Heart left ventricle (tissue), 16 donors: ENCODE measurements at places on chromosomes 1 and 21. TPM values are rescaled to one million over a fixed set of nuclear protein-coding genes. Genes with fewer than 3 reads are reported as not detected.

DNA sequence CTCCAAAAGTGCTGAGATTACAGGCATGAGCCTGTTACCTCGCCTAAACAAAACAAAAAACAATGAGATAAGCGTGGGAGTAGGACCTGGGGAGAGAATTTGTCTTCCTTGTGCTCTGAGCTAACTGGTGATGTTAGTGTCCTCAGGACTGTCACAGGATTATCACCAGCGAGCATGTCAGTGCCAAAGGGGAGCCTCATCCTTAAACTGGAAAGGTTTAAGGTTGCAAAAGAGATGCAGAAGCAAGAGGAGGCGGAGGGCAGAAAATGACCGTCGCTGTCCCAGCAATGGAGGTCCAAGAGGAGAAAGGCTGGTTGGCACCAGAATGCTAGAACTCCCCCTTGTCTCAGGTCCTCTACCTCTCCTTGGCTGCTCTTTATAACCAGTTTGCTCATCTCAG, 3.9 kb downstream of the SYPL2 start:
- H3K36me3 ChIP-seq: no peaks in the 10 kb centered on the region
- H3K27me3 ChIP-seq: no peaks in the 10 kb centered on the region
- H3K4me3 ChIP-seq: no peak overlapping the region
- peaks cover 18% of the 10 kb centered on the region for H3K4me1 ChIP-seq

DNA sequence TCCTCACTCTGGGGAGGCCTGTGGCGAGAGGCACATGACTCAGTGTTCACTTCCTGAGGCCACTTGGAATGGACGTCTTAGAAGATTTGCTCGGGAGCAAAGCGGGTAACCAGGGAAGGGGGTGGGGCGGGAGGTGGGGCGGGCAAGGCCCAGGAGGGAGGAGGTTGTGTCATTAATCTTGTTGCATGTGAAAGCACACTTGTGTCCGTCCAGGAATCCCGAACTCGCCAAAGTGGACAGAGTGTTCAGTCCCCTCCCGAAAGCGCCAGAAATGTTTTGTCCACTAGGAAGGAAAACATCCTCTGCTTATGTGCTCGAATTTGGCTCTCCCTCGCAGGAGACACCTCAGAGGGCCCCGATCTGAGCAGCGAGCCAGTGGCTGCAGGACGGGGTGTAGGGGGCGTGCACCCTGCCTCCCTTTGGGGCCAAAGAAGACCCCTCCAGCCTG, 84.2 kb downstream of the SPSB1 start:
- H3K36me3 ChIP-seq: no peaks in the 10 kb centered on the region
- H3K27ac ChIP-seq: peak overlapping the region; percentile 57
- DNase-seq: peak; percentile 77

DNA sequence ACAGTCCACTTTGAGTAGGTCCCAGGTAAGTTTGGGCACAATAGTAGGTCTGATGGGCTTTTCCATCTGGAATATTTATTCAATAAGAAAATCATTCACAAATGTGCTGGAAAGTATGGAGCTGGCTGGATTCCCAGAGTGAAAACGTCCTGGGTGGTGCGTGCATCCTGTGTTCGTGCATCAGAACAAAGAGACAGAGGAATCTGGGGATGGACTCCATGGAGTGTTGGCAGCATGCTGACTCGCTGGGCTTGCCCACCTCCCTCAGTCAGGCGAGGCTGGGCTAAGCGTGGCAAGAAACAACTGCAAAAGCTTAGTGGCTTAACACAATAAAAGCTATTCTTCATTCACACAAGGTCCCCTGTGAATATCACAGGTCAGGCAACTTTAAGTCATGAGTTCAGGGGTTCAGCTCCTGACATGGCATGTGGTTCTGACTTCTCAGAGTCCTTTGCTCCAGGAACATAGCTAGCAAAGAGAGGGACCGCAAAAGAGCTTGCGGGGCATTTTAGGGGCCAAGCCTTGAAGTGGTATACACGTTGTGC, 151.6 kb upstream of the ZNF644 start:
- H3K27me3 ChIP-seq: no peaks in the 10 kb centered on the region
- H3K4me3 ChIP-seq: no peak overlapping the region
- no peak for DNase-seq
- H3K36me3 ChIP-seq: no peaks in the 10 kb centered on the region
- H3K27ac ChIP-seq: no peak overlapping the region
- H3K4me1 ChIP-seq: no peaks in the 10 kb centered on the region

DNA sequence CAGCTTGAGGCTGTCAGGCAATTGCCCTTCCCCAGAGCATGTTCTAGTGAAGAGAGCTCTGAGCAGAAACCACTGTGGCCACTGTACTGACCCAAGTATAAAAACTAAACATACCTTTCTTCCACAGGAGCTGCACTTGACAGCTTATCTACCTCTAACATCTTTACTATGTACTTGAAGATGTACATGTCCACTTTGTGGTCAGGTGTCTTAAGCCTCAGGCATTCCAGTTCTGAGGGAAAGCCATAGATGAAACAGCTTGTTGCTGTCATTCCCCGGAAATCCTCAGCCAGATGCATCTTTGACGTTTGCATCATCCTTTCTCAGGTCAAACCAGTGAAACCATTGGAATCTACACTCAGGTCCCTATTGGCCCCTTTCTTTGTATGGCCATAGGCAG, 70.4 kb downstream of the CHRM3 start:
- H3K36me3 ChIP-seq: no peaks in the 10 kb centered on the region
- no peak overlapping the region for H3K27ac ChIP-seq
- H3K4me3 ChIP-seq: no peak overlapping the region
- DNase-seq: no peak

GRCh38 chr1:160862203-160863060, at the start of gene CD244:
TSS of gene CD244 (minus strand) at chr1:160862887. CDS start at chr1:160862677, 210 bp downstream.
- H3K36me3 ChIP-seq: no peaks in the 10 kb centered on the region
- peaks cover 68% of the 10 kb centered on the region for H3K4me1 ChIP-seq
- DNase-seq: peak; percentile 34
- H3K27ac ChIP-seq: no peak within 1 kb of the TSS
- H3K4me3 ChIP-seq: no peak within 1 kb of the TSS

GRCh38 chr1:231690059-231690458, 63.5 kb downstream of the DISC1 start:
- no peak overlapping the region for H3K4me3 ChIP-seq
- H3K27me3 ChIP-seq: no peaks in the 10 kb centered on the region
- no peaks in the 10 kb centered on the region for H3K36me3 ChIP-seq

Gene SRSF4
- 48.9 TPM for total RNA-seq

Gene PPP1R12B
- 972 TPM for total RNA-seq

DNA sequence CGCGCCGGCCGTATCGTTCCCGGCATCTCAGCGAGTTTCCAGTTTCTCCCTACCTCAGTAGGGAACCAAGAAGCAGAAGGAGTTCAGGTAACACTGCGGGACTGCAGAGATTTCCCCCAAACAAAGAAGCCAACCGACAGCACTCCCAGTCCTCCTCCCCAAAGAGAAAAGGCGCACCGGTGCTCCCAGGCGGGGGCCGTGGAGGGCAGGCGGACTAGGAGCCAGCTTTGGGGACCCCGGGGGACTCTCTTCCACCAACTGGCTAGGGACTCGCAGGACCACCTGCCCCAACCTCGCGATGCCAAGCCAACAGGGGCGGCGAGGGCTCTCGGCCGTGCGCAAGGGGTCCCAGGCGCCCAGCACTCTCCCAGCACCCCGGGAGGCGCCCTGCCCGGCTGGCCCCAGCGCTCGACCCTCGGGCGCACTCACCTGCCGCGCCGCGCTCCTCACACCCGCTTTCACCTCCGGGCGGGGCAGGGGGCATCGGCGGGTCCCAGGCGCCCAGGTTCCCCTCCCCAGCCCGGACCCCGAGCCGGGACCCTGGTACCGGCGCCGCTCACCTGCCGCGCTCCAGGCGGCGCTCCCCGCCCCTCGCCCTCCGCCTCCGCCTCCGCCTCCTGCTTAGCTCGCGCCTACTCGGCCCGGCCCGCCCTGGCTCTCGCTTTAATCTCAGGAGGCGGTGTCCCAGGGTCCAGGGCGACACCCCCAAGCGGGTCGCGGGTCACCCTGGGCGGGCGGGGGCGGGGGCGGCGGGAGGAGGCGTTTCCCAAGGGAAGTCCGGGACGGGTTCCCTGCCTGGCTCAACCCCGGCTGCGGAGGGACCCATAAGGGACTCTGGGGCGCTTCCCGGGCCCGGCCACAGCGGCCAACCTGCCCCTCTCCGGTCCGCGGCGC, at the start of gene TMPRSS2:
Gene TMPRSS2, minus strand, starts transcription at position 638 of the 894 bp plus-strand sequence. CDS start 10,025 bp downstream, outside the sequence.
- H3K27me3 ChIP-seq: peaks cover 40% of the 10 kb centered on the region
- H3K36me3 ChIP-seq: no peaks in the 10 kb centered on the region
- no peak within 1 kb of the TSS for H3K27ac ChIP-seq

DNA sequence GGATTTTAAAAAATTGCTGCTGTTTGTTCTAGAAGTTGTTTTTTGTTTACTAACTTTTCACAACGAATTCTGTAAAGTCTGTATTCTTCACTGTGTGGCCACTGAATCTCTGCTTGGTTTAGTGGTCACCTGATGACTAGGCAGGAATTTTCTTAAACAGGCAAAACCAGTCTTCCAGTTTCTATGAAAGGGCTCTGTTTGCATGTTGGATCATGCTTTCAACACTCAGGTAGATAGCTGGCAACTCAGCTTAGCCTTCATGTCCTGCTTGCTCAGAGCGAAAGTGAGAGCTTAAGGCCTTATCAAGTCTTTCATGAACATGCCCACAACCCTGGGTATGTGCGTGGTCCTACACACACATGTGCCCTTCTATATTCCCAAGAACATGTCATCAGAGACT, 52.4 kb upstream of the CCDC190 start:
- H3K36me3 ChIP-seq: no peaks in the 10 kb centered on the region
- no peak overlapping the region for H3K27ac ChIP-seq
- H3K4me3 ChIP-seq: no peak overlapping the region
- no peaks in the 10 kb centered on the region for H3K27me3 ChIP-seq

GRCh38 chr21:40923407-40923806, 76.4 kb upstream of the DSCAM start:
- no peaks in the 10 kb centered on the region for H3K4me1 ChIP-seq
- no peak for DNase-seq
- no peaks in the 10 kb centered on the region for H3K27me3 ChIP-seq
- H3K27ac ChIP-seq: no peak overlapping the region
- H3K4me3 ChIP-seq: no peak overlapping the region

- H3K4me1 ChIP-seq: peaks cover 4% of the 10 kb centered on the region
- no peak overlapping the region for H3K27ac ChIP-seq
- H3K27me3 ChIP-seq: no peaks in the 10 kb centered on the region
- no peak for DNase-seq
- H3K4me3 ChIP-seq: no peak overlapping the region
These were observed 70.7 kb downstream of the C1orf21 start for GRCh38 chr1:184457500-184457899.

DNA sequence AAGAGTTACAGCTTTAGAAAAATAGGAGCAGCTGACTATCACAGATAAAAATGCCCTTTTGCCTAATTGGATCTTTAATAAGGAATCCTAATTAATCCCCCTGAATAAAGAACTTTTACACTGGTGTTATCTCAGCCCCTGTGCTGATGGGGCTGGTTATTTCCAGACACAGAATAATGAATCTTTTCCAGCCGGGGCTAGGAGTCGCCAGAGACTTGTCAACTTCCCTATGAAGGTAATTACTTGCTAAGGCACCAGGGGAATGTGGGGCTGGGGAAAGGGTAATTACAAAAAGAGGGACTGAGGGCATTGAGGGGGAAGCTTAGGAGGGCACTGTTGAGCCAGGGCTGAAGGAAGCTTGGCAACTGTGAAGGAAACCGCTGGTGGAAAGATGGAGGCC, 34.5 kb downstream of the HMGB4 start:
- DNase-seq: no peak
- no peaks in the 10 kb centered on the region for H3K27me3 ChIP-seq
- no peak overlapping the region for H3K27ac ChIP-seq
- H3K4me3 ChIP-seq: no peak overlapping the region
- no peaks in the 10 kb centered on the region for H3K36me3 ChIP-seq

- no peak for DNase-seq
- H3K27me3 ChIP-seq: no peaks in the 10 kb centered on the region
- H3K36me3 ChIP-seq: no peaks in the 10 kb centered on the region
- H3K4me1 ChIP-seq: no peaks in the 10 kb centered on the region
These were observed 1587.7 kb downstream of the AMY1C start for GRCh38 chr1:105337420-105337819.

DNA sequence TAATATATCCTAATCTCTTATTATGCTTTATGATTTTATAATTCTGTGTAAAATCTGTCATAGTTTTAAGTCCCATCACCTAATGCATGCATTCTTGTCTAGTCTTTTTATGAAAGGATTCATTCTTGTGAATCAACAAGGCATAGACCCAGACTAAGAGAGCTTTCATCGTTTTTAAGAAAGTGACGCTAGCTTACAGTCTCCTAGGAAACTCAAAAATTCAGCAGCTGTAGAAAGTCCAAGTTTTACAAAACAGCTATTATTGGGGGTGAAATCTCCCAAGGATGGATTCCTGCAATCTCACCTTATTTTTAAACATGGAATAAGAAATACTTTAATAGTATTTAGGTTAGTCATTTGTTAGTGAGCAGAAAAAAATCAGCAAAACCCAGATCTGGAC, 104.7 kb downstream of the NCAM2 start:
- H3K36me3 ChIP-seq: no peaks in the 10 kb centered on the region
- H3K27ac ChIP-seq: no peak overlapping the region
- no peak overlapping the region for H3K4me3 ChIP-seq
- H3K27me3 ChIP-seq: no peaks in the 10 kb centered on the region
- H3K4me1 ChIP-seq: no peaks in the 10 kb centered on the region

Gene BCL10
- 12.4 TPM for total RNA-seq

GRCh38 chr1:232579958-232580941, 49.7 kb downstream of the SIPA1L2 start:
- no peak for DNase-seq
- H3K36me3 ChIP-seq: no peaks in the 10 kb centered on the region
- no peak overlapping the region for H3K4me3 ChIP-seq

- no peaks in the 10 kb centered on the region for H3K36me3 ChIP-seq
- no peak overlapping the region for H3K4me3 ChIP-seq
- H3K4me1 ChIP-seq: no peaks in the 10 kb centered on the region
- DNase-seq: no peak
- no peaks in the 10 kb centered on the region for H3K27me3 ChIP-seq
These were observed 139.8 kb downstream of the NCAM2 start for GRCh38 chr21:21137986-21138385.

Gene FAM72B
- total RNA-seq: 0.20 TPM

Gene RPS6KA1
- total RNA-seq: 1.1 TPM

Gene CLCA1
- total RNA-seq: 0.07 TPM

DNA sequence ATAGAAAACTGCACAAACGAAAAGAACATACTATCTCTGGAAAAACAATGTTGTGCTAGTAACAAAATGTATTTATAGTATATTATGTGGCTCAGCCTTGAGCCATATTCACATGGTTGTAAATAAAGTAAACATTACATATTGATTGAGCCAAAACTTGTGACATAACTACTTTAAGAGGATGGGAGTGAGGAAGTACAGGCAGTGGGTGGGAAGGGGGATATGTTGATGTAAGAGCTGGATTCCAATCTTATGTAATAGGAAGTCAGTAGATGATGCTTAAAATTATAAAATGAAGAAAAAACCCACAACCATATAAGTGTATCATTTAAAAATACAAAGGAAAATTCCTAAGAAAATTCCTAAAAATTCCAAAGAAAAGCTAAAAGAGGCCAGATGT, 42.7 kb downstream of the RHOU start:
- no peaks in the 10 kb centered on the region for H3K4me1 ChIP-seq
- H3K27me3 ChIP-seq: no peaks in the 10 kb centered on the region
- no peak overlapping the region for H3K4me3 ChIP-seq
- no peaks in the 10 kb centered on the region for H3K36me3 ChIP-seq

GRCh38 chr1:87650306-87650705, 321.6 kb downstream of the LMO4 start:
- H3K4me3 ChIP-seq: no peak overlapping the region
- H3K27me3 ChIP-seq: no peaks in the 10 kb centered on the region
- no peaks in the 10 kb centered on the region for H3K36me3 ChIP-seq
- no peak overlapping the region for H3K27ac ChIP-seq
